ENCODE measurements at places on chromosomes 7 and 10.

GRCh38 chr7:102412548-102412947, 16.4 kb downstream of the PRKRIP1 start:
- no peak for DNase-seq

DNA sequence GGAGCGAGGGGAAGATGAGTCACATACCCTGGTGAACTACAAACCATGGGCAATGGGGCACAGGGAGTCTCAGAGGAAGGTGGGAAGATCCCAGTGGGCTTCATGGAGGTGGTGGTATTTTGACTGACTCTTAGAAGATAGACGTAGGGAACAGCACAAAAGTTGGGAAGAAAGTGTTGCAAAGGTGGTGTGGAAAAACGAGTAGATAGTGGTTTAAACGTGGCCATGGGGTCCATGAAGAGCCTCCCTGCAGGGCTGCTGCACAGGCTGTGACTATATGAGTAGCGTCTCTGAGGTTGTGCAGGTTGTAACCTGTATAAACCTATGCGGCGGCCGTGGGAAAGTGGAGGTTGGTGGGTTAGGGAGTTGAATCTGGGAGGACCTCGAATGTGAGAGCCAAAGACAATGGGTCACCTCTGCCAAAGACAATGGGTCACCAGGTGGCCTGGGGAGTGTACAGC, 13.8 kb downstream of the LZTS2 start:
- DNase-seq: no peak

DNA sequence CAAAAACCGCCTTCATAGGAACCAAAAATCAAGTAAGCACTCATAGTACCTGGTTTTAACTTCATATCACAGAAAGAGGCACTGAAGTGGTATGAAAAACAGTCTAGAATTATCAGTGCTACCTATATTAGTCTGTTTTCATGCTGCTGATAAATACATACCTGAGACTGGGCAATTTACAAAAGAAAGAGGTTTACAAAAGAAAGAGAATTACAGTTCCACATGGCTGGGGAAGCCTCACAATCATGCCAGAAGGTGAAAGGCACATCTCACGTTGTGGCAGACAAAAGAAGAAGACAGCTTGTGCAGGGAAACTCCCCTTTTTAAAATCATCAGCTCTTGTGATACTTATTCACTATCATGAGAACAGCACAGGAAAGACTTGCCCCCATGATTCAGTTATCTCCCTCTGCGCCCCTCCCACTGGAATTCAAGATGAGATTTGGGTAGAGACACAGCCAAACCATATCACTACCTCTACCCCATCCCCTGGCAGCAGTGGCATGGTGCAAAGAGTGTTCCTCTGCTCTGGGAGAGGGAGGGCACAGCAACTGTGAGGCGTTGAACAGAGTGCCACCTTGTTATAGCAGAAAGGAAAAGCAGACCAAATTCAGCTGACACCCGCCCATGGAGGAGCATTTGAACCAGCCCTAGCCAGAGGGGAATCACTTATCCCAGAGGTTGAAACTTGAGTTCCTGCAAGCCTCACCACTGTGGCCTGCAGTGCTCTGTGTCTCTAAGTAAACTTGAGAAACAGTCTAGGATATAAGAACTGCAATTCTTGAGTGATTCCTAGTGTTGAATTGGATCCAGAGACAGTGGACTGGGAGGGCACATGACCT, 61.9 kb upstream of the PTPRZ1 start:
- DNase-seq: no peak

DNA sequence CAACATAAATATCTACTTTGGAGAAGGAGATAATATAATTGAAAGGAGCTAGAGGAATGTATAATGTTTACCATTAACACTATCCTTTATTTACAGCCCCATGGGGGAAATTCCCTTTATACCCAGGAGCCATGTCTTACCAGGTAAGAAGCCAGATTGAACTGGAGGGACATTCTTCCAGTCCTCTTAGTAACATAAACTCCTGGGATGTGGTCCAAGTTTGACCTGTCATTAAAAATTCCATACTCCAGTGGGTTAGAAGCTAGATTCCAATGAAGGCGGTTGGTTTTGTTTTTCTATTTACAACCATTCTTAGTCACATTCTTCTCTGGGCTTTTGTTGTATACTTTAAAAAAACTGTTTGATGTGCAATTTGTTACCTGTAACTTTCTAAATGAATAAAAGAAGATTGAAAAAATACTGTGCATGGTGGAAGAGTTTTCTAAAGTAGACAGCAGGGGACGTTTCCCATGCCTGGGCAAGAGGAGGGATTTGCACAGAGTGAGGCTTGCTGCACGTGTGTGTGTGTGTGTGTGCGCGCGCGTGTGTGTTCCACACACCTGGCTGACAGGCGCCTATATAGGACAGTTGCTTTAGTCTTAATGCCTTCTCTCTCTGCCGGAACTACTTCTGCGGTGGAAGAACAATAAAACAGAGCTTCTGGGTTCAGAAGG, 2.0 kb downstream of the PLCE1 start:
- DNase-seq: no peak

GRCh38 chr7:7315851-7316250, 133.5 kb downstream of the C1GALT1 start:
- no peak for DNase-seq

All from mucosa of gallbladder (tissue), 1 donor.